ENCODE measurements at places on chromosomes 4 and X. TPM values are rescaled to one million over a fixed set of nuclear protein-coding genes. Genes with fewer than 3 reads are reported as not detected.

DNA sequence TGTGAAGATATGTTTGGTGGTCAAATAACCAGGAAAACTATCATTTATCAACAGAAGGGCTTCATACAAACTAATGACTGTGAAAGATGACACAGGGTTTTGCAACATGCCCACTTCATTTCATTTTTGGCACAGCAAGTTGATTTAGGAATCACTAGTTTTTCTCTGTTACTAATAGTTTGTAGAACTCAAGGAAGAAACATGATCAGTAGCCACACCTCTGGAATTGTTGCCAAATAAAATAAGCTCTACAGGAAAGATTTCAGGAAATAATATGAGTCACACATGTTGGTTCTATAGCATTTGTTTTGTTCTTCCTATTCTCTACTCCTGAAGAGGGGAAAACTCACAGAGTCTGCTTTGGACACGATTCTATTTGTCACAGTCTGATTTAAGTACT lies 255.4 kb downstream of the TLL1 start:
- H3K27me3 ChIP-seq, result no peaks in the 10 kb centered on the region
- no peak overlapping the region for H3K4me3 ChIP-seq
- no peaks in the 10 kb centered on the region for H3K4me1 ChIP-seq
- DNase-seq, result peak; percentile 32

DNA sequence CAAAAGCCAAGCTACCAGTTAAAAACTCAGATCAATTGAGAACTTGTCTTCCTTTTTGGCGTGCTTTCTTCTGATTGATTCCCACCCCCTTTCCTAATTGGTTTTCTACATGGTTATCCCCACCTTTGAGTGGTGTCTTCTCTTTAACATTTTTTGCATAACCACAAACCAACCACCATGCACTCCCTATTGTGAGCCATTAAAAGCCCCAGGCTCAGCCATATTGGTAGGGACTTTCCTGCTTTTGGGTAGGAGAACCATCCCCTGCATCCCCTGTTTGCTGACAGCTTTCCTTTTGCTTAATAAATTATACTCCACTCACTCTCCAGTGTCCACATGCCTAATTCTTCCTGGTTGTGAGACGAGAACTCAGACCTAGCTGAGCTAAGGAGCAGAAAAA lies 1651.4 kb upstream of the IGFBP7 start:
- H3K4me3 ChIP-seq, result no peak overlapping the region
- H3K27me3 ChIP-seq, result no peaks in the 10 kb centered on the region
- no peak overlapping the region for H3K27ac ChIP-seq

Gene ZCCHC18
- 2.1 TPM for total RNA-seq

DNA sequence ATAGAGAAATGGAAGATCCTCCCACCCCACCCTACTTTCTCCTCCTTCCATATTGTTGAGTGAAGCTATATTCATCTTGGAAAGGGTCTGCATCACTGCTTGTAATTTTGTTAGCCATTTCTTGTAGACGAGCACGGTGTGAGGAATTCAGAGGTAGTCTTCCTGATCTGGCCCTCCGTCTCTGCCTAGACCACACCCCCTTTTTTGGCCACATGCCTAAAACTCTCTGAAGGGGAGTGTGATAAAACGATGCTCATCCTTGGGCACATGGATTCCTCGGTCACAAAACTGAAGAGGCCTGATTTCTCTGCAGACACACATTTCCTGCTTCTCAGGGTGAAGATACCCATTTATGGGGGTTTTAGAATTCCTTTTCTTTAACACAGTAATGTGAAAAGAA lies 182.8 kb downstream of the LARP7 start:
- H3K36me3 ChIP-seq, result no peaks in the 10 kb centered on the region
- H3K27ac ChIP-seq, result no peak overlapping the region
- H3K4me3 ChIP-seq, result no peak overlapping the region
- H3K4me1 ChIP-seq, result peaks cover 5% of the 10 kb centered on the region
- no peak for DNase-seq

DNA sequence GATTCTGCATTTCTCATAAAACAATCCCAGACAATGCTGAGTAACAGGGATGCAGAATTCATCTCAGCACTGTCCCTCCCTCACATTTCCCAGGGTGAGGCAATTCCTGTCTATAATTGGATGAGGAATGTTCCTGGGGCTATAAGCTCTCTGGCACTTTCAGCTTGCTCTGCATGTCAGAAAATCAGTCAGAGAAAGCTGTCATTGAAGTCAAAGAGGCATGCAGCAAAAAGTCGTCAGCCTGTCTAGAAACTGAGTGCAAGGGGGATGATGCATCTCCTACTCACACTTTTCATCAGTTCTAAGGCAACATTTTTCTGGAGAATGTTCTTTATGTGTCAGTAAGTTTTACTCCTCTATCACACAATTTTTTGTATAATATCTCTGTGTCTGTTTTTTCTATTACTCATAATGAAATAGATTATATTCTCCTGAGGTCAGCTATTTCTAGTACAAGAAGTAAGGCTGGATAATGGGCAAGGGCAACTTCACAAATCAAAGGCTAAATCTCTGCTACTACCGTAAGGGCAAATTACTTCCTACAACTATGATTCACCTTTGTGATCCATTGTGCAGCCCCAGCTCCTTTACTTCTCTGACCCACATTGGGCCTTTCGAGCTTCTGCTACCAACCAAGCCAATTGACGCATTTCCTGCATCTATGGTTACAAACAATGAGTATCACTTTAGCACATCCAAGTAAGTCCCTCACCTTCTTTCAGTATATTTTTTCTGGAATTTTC lies 56.0 kb downstream of the TASL start:
- H3K27me3 ChIP-seq, result no peaks in the 10 kb centered on the region
- H3K36me3 ChIP-seq, result no peaks in the 10 kb centered on the region
- H3K4me3 ChIP-seq, result no peak overlapping the region
- H3K4me1 ChIP-seq, result no peaks in the 10 kb centered on the region
- H3K27ac ChIP-seq, result peak overlapping the region; percentile 79

GRCh38 chr4:161314371-161314770 lies 849.4 kb downstream of the FSTL5 start:
- no peak overlapping the region for H3K4me3 ChIP-seq
- H3K36me3 ChIP-seq, result no peaks in the 10 kb centered on the region
- H3K4me1 ChIP-seq, result no peaks in the 10 kb centered on the region
- no peak for DNase-seq
- no peaks in the 10 kb centered on the region for H3K27me3 ChIP-seq

DNA sequence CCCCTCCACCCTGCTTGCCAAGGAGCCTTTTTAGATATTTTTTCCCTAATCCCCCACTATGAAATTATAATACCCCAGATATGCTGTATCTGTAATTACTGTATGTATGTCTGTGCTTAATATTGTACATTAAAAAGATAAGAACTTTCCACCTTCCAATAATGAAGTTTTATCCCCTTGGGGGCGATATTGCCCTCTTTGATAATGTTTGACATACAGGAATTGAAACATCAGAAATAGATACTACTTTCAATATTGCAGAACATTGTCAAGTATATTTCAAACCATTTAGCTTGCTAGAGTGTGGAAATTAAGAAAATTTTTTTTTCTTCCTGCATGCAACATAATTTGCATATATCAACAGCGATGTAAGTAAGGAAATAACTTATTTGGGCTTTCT lies 58.9 kb downstream of the NAF1 start:
- peak; percentile 2 for DNase-seq
- no peaks in the 10 kb centered on the region for H3K36me3 ChIP-seq
- H3K4me1 ChIP-seq, result no peaks in the 10 kb centered on the region
- no peak overlapping the region for H3K27ac ChIP-seq
- H3K27me3 ChIP-seq, result no peaks in the 10 kb centered on the region

DNA sequence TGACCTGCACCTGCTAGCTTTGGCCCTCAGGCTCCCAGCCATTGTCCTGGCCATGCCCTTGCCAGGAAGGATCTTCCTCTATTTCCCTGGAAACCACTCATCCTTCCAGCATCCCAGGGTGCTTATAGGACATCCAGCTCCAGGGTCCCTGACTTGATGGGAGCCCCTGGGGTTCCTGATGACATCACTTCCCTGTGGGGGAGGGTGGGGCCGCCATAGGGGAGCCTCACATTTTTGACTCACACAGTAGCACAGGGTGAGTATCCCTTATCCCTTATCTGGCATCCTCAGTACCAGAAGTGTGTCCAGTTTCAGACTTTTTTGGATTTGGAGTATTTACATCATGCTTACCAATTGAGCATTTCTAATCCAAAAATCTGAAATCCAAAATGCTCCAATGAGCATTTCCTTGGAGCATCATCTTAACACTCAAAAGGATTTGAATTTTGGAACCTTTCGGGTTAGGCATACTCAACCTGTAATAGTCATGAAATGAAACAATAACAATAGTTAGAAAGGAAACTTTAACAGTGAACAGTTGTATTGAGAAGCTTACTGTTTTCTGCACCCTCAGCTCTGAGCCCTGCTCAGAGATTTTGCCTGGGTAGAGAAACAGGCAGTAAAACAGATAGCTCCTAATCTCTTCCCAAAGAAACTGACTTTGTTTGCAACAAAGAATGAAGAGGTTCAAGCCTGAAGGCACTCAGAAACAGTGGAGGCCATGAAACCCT lies 22.1 kb downstream of the TNIP2 start:
- no peak overlapping the region for H3K27ac ChIP-seq
- DNase-seq, result no peak
- no peak overlapping the region for H3K4me3 ChIP-seq
- no peaks in the 10 kb centered on the region for H3K27me3 ChIP-seq
- peaks cover 7% of the 10 kb centered on the region for H3K36me3 ChIP-seq

DNA sequence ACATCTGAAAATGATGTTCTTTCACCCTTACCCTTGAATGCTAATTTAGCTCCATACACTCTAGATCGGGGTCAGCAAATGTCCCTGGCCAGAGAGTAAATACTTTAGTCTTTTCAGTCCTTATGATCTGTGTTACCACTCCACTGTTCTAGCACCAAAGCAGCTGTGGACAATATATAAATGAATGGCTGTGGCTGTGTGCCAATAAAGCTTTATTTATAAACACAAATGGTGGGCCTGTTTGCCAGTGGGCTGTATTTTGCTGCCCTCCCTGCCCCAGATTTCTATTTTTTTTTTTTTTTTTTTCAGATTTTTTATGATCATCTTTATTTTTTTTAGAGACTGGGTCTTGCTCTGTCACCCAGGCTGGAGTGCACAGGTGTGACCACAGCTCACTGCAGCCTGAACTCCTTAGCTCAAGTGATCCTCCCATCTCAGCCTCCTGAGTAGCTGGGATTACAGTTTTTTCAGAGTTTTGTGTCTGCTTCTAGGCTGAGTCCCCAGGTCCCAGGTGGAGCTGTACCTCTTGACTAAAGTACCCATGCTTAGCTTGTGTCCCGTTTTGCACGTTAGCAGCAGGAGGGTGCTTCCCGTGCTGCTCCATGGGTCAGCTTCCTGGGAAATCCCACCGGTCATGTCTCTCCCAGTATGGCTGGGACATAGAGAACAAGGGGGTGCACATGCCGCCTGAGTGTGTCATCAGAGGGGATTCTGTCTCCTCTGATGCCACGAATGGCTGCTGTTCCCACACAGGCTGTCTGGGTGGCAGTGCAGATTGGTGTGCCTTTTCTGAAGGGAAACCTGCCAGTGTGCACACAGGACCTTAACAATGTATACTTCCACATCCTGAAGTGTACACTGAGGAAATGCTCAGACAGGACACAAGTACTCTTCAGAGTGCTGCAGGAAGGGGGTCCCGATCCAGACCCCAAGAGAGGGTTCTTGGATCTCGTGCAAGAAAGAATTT lies 16.0 kb upstream of the GRPEL1 start:
- no peak overlapping the region for H3K4me3 ChIP-seq
- no peak for DNase-seq
- H3K27ac ChIP-seq, result no peak overlapping the region
- peaks cover 3% of the 10 kb centered on the region for H3K4me1 ChIP-seq

DNA sequence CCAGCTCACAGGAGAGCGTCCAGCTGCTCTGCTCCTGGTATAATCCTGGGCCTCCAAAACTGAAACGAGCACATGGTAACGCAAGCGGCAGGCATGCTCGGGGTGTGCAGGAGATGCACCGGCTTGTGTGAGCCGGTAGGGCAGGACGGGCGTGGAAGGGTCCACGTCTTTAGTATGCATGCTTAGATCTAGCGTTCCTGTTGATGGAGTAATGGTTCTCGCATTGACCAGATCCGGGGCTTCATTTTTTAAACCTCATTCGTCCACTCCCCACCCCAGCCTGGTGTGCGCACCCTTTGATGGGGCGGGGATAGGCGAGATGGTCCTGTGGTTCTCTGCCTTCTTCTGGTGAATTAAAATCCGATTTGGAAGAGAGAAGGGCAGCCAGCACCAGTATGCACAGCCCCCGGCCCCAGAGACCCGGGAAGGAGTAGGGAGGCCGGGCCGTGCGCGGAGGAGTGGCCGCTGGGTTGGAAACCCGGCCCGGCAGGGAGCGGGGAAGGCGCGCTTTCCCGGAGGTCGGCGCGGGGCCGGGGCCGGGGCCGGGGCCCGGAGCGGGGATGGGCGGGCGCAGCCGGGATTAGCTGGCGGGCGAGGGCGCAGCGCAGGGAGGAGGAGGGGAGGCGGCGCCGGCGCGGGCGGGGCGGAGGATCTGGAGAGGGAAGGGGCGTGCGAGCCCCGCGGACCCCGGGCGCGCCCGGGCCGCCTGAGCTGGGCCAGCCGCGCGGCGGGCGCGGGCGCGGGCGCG lies 39.9 kb downstream of the FAM149A start:
- peaks cover 4% of the 10 kb centered on the region for H3K4me1 ChIP-seq
- H3K36me3 ChIP-seq, result no peaks in the 10 kb centered on the region
- DNase-seq, result peak; percentile 52
- H3K4me3 ChIP-seq, result peak overlapping the region; percentile 61
- H3K27me3 ChIP-seq, result no peaks in the 10 kb centered on the region

Gene NWD2
- total RNA-seq, result not detected

DNA sequence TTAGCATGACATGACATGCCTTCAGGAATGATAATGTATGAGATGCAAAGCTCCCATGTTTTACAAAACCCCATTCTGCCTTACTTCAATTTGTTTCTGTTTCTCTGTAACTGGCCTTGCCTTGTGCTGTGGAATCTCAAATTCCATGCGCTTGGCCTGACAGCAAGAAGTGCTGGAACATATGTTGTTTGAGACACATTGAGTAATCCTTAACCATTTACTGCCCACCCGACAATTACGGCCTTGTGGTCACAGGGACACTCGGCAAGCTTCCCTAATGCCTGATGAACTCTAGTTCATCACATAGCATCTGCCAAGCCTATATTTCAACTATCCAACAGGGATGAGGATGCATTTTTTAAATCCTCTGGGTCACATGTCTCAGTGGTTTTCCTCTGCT lies 226.4 kb upstream of the CASK start:
- H3K4me1 ChIP-seq, result no peaks in the 10 kb centered on the region
- no peaks in the 10 kb centered on the region for H3K36me3 ChIP-seq
- H3K27ac ChIP-seq, result no peak overlapping the region

- H3K27ac ChIP-seq, result no peak overlapping the region
- H3K4me3 ChIP-seq, result no peak overlapping the region
- DNase-seq, result peak; percentile 37
- no peaks in the 10 kb centered on the region for H3K36me3 ChIP-seq
These were observed 249.9 kb downstream of the PRDM5 start for GRCh38 chr4:120672558-120673147.

Gene ZNF630
- total RNA-seq, result 1.3 TPM

GRCh38 chr4:56360071-56360470 lies 27.2 kb downstream of the AASDH start:
- H3K4me3 ChIP-seq, result no peak overlapping the region
- H3K36me3 ChIP-seq, result no peaks in the 10 kb centered on the region
- no peak overlapping the region for H3K27ac ChIP-seq
- no peaks in the 10 kb centered on the region for H3K27me3 ChIP-seq

GRCh38 chrX:17417372-17417771 lies 42.4 kb downstream of the NHS start:
- DNase-seq, result peak; percentile 60
- H3K27ac ChIP-seq, result peak overlapping the region; percentile 75
- peaks cover 47% of the 10 kb centered on the region for H3K4me1 ChIP-seq
- no peaks in the 10 kb centered on the region for H3K36me3 ChIP-seq
- H3K4me3 ChIP-seq, result no peak overlapping the region

Measured in astrocyte (in vitro differentiated cells and primary cell).